ENCODE measurements at places on chromosomes 1 and 21.
A peak's percentile ranks its signal among the peaks of the same experiment; 100 is the strongest.

GRCh38 chr21:19244502-19245187 lies 841.1 kb upstream of the TMPRSS15 start:
- DNase-seq = no peak

GRCh38 chr1:203871114-203871880 lies 9.9 kb downstream of the SNRPE start:
- DNase-seq = peak; percentile 13

- DNase-seq = no peak
These were observed 180.1 kb upstream of the IVNS1ABP start for GRCh38 chr1:185497177-185497576.

- peak; percentile 21 for DNase-seq
These were observed 91.6 kb downstream of the RGL1 start for GRCh38 chr1:183896466-183897048.

- no peak for DNase-seq
These were observed 3.8 kb upstream of the ZNF692 start for GRCh38 chr1:248862695-248862997.

DNA sequence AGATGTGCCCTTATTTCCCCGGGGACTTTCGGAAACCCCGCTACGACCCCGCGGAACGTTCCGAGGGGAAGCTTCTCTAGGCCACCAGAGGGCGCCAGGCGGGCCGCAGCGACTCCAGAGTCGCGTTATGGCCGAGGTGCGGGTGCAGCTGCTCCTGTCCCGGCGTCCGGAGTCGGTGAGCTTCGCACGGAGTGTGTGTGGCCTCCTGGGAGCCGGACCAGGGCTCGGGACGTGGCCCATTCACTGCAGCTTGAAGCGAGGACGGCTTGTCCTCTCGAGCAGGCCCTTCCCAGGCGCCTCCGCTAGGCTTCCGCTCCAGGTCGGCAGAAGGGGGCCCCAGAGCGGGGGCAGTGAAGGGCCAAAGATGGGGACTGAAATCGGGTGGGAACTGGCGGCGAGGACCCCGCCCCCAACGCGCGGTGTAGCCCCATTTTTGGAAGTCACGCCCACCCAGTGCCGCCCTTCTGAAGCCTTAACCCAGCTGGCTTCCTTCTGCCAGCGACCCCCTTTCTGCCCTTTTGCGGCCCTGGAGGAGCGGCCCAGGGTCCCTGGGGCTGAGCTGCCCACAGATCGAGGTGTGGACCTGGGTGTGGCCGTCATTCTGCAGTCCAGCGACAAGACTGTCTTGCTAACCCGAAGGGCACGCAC lies at the start of gene NUDT17:
Gene NUDT17 (plus strand): TSS at position 117 of the 648 bp plus-strand sequence. CDS start 11 bp downstream, at position 128.
- peak; percentile 75 for DNase-seq

DNA sequence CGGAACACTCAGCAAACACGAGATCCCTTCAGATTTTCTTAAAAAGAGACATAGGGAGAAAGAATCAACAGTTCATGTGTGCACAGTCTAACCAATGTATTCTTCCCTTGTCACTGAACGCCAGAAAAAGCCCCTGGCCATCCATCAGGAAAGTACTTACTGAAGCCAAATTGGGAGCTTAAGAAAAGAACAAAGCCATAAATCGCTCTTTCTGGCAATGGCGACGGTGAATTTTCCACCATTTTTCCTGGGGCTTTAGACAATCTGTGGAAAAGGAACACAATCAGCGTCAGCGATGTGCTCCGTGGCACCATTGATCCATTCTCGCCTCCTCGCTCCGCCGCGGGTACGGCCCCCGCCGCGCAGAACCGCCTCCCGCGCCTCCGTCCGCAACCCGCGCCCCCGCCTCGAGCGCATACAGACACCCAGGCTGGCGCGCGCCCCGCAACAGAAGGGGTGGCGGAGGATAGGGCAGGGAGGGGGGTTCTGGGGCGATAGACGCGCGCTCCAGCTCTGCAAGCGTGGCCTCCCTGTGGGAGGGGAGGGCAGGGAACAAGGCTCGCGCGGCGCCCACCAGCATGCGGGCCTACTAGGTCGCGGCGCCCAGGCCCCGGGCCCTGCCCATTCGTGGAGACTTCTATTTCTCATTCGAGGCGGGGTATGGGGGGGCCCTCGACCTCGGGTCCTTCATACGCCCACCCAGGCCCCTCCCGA lies 440 bp downstream of the PIGP start:
- DNase-seq = peak; percentile 58

- DNase-seq = no peak
These were observed 9.8 kb downstream of the TNFRSF18 start for GRCh38 chr1:1196431-1197187.

DNA sequence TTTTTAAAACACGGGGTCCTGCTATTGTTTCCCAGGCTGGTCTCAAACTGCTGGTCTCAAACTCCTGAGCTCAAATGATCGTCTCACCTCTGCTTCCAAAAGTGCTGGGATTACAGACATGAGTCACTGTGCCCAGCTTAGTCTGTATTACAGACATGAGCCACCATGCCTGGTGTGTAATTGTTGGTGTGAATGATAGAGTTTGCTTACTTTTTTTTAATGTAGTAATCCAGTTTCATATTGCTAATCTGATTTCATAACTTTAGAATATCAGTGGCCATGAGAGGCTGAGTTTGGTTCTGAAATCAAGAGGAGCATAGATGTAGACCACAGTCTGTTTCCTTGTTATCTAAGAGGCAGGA lies 3.4 kb downstream of the EPB41 start:
- no peak for DNase-seq

DNA sequence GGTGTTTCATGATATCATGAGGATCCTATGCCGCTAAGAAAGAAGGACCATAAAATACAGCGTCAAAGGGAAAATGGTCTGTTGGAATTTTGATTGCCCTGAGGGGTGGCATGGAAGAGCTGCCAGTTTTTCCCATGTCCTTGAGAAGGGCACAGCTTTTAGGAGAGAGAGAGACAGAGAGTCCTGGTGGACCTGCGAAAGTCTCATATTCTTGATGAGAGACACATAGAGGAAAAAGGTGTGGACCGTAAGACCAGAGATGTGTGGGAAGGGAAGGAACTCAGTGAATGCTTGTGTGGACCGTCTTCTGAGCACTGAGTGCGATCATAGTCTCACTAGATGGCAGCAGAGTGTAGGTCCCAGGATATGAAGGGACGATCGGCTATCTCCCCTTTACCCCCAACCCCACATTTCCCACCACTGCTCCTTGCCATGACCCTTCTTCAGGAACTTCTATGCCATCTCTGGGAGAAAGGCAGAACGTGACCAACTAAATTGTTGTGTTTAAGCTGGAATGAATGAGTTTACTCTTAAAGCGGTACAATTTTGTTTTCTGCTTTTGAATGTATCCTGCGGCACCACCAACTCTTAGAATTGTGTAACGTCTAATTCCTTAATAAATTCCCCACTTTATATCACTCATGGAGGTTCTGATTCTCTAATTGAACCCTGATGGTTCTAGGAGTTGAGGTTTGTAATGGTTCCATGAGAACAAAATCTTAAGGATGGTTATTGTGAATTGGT lies 117.7 kb downstream of the CTH start:
- DNase-seq = no peak

GRCh38 chr1:3672231-3672970 lies 20.1 kb downstream of the TP73 start:
- DNase-seq = peak; percentile 10

GRCh38 chr1:154386643-154387352 lies 18.3 kb upstream of the IL6R start:
- DNase-seq = peak; percentile 70

DNA sequence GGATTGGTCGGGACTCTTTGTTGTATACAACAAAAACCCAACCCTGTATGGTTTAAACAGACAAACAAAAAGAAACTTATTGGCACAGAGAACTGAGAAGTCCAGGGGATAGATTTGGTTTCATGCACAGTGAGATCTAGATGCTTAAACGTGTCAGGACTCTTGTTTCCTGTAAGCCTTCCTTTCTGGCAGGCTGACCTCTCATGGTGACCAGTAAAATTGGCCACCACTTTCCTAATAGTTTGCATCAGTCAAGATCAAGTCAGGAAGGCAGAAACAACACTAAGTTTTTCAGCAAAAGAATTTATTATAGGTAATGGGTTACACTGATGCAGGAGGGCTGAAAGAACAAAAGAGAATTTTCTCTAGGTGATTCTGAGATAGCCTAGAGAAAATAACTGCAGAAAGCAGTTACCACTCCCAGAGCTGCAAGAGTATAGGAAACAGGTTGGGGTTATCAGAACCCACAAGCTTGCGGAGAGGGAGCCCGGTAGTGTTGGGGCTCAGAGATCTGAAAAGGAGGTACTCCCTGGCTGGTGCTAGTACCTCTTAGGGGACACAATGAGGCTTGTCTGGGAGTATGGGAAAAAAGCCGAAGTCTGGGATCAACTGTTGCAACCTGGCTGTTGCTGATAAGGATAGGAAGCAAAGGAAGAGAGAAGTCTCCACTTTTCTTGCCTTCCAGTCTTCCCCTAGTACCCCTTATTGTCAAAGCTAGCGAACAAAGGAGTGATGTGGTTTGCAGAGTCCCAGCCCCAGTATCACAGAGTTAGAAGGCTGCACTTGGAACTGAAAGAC lies 21.4 kb downstream of the CITED4 start:
- no peak for DNase-seq

DNA sequence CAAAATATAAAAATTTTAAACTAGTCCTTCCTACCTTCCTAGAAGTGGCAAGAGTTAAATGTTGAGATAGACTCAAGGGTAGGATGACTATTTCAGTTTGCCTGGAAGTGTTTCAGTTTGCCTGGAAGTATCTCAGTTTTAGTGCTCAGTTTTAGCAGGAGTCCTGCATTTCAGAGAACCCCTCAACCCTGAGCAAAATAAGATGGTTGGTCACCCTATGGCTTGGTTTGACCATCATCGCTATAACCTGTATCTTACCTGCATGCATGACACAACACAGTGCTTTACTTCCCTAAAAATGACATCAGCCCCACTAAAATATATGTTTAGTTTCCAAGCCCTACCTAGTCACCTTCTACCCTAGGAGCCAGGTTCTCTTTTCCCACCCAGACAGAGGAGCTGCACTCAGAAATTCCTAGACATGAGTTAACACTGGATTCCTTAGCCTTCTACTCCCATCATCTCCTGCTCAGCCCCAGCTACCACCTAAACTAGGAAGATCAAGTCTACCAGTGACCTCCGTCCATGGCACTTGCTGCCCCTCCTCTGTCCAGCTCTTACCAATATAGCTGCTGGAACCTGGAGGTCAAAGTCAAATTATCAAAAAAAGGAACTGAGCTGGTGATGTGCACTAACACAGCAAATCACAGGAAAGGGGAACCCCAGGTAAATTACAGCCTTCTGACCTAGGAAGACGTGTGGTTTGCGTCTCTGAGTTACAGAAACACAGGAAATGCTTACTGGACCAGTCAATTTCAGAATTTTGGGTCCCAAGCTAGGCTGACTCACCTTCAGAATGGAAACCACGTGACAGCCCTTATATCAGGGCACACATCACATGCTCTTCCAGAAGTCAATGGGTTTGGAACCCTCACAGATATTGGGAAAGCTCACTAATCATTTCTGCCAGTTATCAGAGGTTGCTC lies 2.2 kb upstream of the G0S2 start:
- no peak for DNase-seq

- DNase-seq = no peak
These were observed 75.1 kb upstream of the SIPA1L2 start for GRCh38 chr1:232704694-232705680.

DNA sequence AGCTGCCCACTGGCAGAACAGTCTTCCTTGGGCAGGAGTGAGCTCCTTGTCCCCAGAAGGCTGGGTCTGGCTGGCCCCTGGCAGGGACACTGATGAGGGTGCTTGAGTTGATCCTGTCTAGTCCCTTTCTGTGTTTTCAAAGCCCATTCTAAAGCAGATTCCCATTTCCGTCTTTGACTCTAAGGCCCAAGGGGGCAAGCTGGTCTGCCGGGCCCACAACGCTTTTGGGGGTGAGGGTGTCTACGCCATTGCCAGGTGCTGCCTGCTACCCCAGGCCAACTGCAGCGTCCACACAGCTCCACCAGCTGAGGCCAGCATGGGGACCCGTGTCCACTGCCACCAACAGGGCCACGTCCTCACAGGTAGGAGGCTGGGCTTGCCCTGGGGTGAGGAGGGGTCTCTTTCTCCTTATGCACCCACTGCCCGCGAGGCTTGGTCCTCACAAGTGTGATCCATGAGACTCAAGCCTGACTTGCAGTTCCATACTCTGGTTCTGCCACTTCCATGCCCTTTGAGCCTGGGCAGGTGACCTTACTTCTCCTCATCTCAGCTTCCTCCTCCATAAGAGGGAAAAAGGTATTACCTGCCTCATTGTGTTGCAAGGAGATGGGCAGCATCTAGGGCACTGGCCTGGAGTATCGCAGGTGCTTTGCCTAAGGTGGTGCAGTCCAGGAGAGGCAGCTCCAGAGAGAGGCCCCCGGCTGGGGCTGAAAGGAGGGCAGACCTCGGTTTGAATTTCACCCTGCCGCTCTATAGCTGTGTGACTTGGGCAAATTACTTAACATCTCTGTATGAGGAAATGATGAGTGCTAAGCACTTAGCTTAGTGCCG lies 20.2 kb downstream of the PCSK9 start:
- DNase-seq = no peak

DNA sequence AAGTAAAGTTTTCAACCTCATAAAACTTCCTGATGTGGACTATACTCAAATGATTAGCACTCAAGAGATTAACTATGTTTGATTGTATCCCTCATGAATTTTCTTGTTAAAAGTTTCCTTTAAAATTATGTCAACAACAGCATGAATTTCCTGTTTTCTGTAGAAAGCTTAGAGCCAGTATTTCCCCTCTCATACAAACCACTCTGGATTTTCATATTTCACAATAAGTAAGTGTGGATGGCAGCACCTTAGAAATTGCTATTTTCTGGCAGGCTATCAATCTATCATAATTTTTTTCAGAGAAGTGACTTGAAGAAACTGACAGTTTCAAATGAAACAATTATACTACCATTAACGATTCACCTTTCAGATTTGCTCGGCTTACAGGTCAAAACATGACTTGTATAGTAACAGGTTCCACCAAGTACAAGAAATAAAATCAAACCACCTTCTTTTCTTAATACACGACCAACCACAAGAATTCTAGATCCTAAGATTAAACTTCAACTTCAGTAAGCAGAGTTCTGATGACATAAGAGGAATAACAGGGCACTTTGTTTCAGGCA lies 20.8 kb downstream of the ELK4 start:
- no peak for DNase-seq

DNA sequence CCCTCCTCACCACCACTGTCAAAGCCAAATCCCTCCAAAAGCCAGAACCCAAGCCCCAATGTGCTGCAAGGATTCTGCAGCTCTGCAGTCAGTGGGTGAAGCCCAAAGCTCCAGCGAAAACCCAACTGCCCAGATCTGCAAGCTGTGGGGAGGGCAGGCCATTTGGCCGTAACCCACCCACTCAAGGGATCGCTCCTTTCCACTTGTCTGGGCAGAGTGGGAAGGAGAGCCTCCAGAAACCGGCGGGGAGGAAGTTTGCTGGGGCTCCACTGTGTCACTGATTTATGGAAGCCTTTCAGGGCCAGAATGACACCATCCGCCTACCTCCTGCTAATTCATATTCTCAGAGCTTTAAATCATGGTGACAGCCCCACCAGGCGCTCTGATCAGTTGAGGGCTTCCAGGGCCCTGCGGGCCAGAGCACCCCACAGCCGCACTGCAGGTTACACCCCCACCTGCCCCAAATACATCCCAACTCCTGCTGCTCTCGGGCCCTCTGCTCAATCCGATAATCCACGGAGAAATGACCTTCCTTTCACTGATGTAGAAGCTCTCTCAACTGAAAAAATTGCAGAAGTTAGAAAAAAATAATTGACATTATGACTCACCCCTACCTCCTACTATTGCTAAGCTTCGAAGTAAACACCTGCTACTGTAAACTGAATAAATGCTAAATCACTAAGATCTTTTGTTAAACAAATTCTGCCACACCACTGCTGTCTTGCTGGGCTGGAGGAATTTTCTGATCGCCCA lies 40.6 kb upstream of the RAB4A start:
- no peak for DNase-seq

GRCh38 chr1:173360487-173361063 lies 116.6 kb upstream of the PRDX6 start:
- DNase-seq = no peak

All from T-helper 1 cell (primary cell).